ENCODE measurements at places on chromosomes 5 and 9.

GRCh38 chr5:24789611-24790351 lies 145.0 kb upstream of the CDH10 start:
- no peak overlapping the region for H3K4me3 ChIP-seq
- no peaks in the 10 kb centered on the region for H3K36me3 ChIP-seq
- H3K4me1 ChIP-seq: no peaks in the 10 kb centered on the region
- H3K27ac ChIP-seq: no peak overlapping the region
- DNase-seq: no peak

DNA sequence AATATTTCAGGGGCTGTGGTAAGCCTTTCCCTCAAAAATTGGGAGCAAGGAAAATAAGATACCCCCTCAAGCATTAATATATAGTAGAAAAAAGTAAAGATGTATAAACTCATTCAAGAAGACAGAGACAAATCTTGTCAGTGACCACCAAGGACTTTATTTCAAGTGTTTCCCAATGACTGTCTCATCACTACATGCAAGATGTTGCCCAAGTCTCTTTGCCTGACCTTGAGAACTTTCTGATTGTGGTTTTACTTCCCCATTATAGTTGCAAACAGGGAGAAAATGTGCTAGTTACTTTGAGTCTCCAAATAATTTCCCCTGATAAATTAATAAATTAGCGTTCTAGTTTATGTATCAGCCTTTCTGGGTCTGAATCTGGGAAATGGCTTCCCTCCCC lies 4.0 kb upstream of the SLC46A2 start:
- H3K27me3 ChIP-seq: peaks cover 76% of the 10 kb centered on the region
- no peak for DNase-seq
- H3K27ac ChIP-seq: no peak overlapping the region
- peaks cover 6% of the 10 kb centered on the region for H3K4me1 ChIP-seq
- H3K4me3 ChIP-seq: no peak overlapping the region

- no peaks in the 10 kb centered on the region for H3K27me3 ChIP-seq
- no peak for DNase-seq
- H3K4me1 ChIP-seq: no peaks in the 10 kb centered on the region
- H3K36me3 ChIP-seq: no peaks in the 10 kb centered on the region
- H3K27ac ChIP-seq: no peak overlapping the region
Observed at GRCh38 chr5:14061106-14061505, 82.0 kb upstream of the TRIO start.

DNA sequence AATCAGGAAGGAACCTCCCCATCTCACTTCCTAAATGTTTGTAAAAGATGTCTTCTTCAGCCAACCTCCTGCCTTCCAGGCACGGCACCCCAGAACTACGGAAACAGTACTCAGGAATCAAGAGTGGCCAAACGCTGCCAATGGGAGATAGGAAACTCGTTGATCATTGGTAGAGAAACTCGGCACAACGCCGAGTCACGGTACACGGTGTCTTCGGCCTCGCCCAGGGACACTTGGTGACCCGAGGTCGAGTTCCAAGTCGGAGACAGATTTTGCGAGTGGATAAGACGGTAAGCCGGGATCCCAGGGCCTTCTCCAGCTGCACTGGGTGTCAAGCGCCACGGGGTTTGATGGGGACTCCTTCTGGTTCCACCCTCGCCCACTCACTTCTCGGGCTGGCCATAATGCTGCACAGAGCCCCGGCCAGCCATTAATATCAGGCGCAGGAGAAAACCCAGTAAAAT lies 343 bp downstream of the KIAA0825 start:
- peaks cover 25% of the 10 kb centered on the region for H3K4me1 ChIP-seq
- H3K27ac ChIP-seq: peak overlapping the region; percentile 82
- H3K27me3 ChIP-seq: no peaks in the 10 kb centered on the region
- H3K4me3 ChIP-seq: peak overlapping the region; percentile 94
- H3K36me3 ChIP-seq: no peaks in the 10 kb centered on the region
- DNase-seq: no peak

Measured in activated naive CD8-positive, alpha-beta T cell treated with anti-CD3 and anti-CD28 coated beads, Interleukin-2, amount 10 ng/mL, durations not matched to agents 7 days and 5 days (primary cell).